B cell (primary cell): ENCODE measurements at places on chromosomes 13 and 19. TPM values are rescaled to one million over a fixed set of nuclear protein-coding genes. Genes with fewer than 3 reads are reported as not detected.

- DNase-seq = no peak
Measured at GRCh38 chr13:68145852-68146251, 915.7 kb upstream of the PCDH9 start.

GRCh38 chr19:49335784-49336481, 727 bp downstream of the CD37 start:
- no peak for DNase-seq

DNA sequence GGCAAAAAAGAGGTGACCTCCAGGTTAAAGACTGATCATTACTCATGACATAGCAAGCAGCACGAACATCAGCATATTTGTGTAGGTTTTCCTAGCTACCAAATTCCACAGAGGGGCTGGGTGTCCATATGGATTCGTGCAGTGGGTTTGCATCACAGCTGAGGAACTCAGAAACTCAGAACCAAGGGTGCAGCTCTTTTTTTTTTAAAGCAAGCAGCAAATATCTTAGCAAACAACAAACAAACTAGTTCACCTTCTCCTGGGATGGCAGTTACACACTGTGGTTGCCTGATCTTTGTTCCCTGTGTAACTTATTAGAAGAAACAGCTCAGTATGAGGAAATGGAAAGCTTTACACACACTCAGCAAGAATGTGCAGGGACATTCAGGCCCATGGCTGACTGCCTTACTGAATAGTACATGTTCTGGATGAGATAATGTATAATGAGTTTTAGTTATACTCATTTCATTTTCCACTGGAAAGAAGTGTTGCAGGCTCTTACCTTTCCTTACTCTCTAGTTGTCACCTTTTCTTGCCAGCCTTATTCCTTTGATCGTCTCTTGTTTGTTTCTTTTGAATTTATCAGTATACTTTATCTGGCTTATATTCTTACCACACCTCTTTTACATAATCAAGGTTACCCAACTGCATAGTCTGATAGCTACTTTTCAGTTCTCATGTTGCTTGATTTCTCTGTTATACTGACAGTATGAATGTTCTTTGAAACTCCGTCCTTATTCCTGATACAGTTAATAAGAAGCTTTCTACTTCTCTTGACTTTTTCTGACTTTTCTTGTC, 4.3 kb downstream of the NDFIP2 start:
- no peak for DNase-seq

DNA sequence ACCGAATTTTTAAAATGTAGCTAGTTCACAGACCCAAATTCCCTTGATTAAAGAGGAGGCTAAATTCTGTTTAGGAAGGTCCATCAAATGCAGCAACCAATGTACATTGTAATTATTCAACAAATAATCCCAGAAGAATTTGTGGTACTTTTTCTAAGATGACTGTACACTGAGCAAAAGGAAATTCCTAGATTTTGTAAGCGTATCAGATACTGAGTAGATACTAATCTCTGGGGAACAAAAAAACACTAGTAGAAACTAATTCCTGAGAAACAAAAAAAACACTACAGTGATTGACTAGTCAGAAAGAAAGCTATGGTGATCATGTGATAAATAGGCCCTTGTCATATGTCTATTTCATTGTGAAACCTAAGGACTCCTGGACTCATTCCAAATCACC, 246.1 kb downstream of the PCDH17 start:
- DNase-seq = no peak

The ANGPTL4 gene
- polyA plus RNA-seq = not detected in 2 replicates

DNA sequence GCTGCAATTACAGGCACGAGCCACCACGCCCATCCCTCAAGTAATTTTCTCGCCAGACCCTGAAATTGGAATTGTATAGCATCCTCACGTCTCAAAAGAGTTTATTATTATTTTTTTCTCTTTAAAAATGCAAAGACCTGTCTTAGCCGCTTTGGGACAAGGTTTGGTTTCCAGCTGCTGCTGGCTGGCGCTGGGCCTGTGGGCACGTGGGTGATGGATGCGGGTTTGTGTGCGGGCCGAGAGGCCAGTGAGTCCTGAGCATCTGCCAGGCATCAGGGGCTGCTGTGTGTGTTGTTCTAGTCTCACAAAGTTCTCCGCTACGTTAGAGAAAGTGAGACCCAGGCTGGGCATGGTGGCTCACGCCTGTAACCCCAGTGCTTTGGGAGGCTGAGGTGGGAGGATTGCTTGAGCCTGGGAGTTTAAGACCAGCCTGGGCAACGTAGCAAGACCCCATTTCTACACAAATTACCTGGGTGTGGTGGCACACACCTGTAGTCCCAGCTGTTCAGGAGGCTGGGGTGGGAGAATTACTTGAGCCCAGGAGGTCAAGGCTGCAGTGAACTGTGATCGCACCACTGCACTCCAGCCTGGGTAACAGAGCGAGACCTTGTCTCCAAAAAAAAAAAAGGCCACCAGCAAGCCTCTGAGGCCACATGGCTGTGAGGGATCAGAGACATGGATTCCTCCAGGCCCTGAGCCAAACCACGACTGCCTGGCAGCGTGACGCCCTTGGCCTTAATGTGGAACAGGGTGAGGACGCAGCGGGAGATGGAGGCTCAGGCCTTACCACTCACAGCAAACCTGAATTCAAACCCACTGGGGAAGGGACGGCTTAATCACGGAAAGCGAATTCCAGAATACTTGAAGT, 4.7 kb upstream of the TMPRSS9 start:
- no peak for DNase-seq

- DNase-seq = peak; percentile 30
Measured at GRCh38 chr13:28754698-28755545, 36.2 kb upstream of the SLC46A3 start.

- no peak for DNase-seq
Measured at GRCh38 chr19:15289673-15290072, 42.7 kb downstream of the BRD4 start.

GRCh38 chr19:29724102-29724641, 9.1 kb upstream of the C19orf12 start:
- DNase-seq = peak; percentile 32

The CYSLTR2 gene
- 0.09 and 0.36 TPM in 2 replicates for polyA plus RNA-seq

DNA sequence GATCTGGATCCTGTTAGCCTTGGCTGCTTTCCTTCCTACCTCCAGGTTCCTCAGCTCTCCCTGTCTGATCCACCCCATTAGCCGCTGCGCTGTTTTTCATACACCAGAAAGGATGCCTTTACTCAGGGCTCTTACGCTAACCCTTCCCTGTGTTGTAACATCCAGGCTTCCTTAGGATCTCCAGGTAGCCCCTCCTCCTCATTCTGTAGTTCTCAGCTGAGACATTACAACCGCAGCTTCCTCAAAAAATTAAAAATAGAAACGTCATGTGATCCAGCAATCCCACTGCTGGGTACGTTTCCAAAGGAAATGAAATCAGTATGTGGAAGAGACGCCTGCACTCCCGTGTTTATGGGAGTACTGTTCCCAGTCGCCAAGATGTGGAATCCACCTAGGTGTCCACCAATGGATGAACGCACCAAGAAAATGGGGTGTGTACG, 18.4 kb upstream of the MYADM start:
- no peak for DNase-seq

The OR10H3 gene
- polyA plus RNA-seq = not detected in 2 replicates

DNA sequence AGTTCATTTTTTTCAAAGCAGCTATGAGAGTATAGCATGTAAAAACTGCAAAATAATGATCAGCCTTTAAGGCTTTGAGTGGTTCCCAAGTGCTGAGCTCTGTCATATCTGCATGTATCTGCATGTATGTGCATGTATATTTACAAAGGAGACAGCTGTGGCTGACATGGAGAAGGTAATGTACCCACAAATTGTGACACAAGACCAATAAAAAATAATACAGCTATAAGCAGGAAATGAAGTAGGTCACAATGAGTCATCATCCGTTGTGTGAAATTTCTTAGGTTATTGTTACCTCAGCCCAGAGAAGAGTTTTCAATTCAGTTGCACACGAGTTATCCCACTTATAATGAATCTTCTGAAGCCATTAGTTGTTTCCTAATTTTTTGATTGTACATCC, 60.9 kb upstream of the MED4 start:
- no peak for DNase-seq

GRCh38 chr13:86591862-86592261, 792.6 kb upstream of the SLITRK6 start:
- DNase-seq = no peak

The GGN gene
- not detected in 2 replicates for polyA plus RNA-seq

The U2AF2 gene
- polyA plus RNA-seq = 275 and 300 TPM in 2 replicates

DNA sequence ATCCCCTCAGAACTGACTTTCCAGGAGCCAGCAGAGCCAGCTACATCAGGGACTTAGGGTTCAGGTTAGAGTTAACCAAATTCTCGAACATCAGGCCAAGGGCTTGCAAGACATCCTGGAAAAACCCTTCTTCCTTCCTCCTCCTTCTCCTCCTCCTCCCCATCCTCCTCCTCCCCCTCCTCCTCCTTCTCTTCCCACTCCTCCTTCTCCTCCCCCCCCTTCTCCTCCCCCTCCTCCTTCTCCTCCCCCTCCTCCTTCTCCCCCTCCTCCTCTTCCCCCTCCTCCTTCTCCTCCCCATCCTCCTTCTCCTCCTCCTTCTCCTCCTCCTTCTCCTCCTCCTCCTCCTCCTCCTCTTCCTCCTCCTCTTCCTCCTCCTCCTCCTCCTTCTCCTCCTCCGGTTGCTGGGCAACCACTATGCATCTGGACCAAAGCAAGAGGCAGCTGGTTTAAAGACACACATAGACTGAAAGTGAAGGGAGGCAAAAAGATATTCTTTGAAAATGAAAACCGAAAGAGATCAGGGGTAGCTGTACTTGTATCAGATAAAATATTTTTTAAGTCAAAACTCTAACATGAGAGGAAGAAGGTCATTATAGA, 5.9 kb upstream of the CCL25 start:
- DNase-seq = no peak

The SMAD9 gene
- not detected in 2 replicates for polyA plus RNA-seq

GRCh38 chr13:49627831-49628652, at the start of gene ARL11:
Gene ARL11 (plus strand): TSS chr13:49628507. CDS start chr13:49630448, 1,941 bp downstream.
- peak; percentile 88 for DNase-seq

GRCh38 chr19:51450730-51451307, 7.4 kb downstream of the SIGLEC8 start:
- no peak for DNase-seq

GRCh38 chr13:21395953-21396352, 63.1 kb downstream of the ZDHHC20 start:
- no peak for DNase-seq

The IFI30 gene
- 74.5 and 222 TPM in 2 replicates for polyA plus RNA-seq

The ADAT3 gene
- 5.3 and 6.1 TPM in 2 replicates for polyA plus RNA-seq

- no peak for DNase-seq
Measured at GRCh38 chr13:20499986-20500385, 25.7 kb downstream of the CRYL1 start.

The POU2F2 gene
- polyA plus RNA-seq = 125 and 170 TPM in 2 replicates

DNA sequence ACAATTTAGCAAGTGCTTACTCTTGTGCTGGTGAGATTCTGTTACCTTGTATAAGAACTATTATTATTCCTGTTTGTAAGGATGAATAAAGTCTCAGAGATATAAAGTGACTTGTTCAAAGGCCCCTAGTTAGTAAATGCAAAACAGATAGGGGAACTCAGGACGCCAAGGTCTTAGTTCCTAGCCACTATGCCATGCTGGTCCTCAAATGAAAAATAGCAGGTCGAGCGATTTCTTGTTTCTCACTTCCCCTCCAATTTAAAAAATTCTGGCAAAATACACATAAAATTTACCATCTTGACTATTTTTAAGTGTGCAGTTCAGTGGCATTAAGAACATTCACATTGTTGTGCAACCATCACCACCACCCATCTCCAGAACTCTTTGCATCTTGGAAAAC, 1.1 kb downstream of the TECR start:
- no peak for DNase-seq

DNA sequence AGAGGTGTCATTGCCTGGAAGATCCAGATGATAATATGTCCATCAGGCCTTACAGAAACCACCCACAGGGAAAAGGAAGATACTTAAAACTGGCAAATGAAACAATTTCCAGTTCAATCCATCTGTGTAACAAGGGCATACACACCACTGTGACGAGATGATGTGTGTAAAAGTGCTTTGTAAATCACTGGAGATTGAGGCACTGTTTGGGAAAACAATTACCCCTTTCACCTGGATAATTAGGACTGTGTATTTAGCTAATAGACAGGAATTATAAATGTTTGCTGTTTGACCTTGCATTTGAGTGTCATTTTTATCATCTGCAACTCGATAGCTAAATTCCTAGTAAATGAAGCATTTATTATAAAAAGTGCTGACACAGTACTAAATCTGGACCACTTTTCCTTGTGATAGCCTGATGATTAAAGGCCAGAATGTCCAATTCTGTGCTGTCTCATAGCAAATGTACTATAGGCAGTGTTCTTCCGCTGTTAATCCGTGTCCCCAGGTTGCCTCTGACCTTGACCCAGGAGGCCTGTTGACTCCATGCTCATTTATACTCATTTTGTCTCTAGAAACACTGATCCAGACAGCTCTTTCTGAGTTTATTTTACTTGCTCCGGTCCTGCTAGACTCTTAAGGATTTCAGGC, 105.8 kb downstream of the LACC1 start:
- no peak for DNase-seq

The LGALS7B gene
- not detected in 2 replicates for polyA plus RNA-seq

DNA sequence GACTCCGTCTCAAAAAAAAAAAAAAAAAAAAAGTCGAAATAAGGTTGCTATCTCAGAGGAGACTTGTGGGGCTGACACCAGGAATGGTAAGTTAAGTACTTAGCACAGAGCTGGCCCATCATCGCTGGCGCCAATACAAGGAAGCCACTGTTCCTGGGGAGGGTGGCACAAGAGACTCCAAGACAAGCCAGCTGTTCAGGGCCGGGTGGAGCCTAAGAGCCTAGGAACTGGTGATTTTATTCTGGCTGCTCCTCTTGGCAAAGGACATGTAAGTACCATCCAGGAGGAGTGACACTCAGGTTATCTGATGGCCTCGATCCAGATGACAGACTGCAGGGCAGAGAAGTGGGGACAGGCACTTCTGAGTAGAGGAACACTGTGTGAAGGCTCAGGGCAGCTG, 3.8 kb downstream of the ELOF1 start:
- no peak for DNase-seq

DNA sequence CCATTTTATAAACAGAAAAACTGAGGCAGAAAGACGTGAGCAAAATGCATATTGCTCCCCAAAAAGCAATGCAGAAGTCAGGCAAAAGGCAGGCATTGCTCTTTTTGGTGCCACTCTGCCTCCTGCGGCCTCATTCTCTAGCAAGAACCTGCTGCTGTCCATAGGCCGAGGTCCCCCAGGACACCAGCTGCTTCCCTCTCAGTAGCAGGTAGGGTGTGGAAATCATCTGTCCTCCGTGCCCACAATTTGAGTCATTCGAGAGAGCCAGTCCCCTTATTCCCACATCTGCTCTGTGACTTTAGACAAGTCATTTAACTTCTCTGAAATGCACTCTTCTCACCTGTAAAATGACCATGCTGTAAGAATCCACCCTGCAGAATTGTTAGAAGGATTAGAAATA, 50.0 kb downstream of the TNFRSF19 start:
- DNase-seq = no peak

The CPB2 gene
- not detected in 2 replicates for polyA plus RNA-seq

The CEACAM8 gene
- not detected in 2 replicates for polyA plus RNA-seq

- peak; percentile 45 for DNase-seq
Measured at GRCh38 chr19:1173159-1173844, 766 bp downstream of the SBNO2 start.

- peak; percentile 91 for DNase-seq
Measured at GRCh38 chr19:45075301-45076028, 813 bp downstream of the ZNF296 start.

- peak; percentile 83 for DNase-seq
Measured at GRCh38 chr13:30443957-30444404, 21.7 kb downstream of the UBE2L5 start.

GRCh38 chr13:36420437-36420891, 11.8 kb upstream of the CCNA1 start:
- DNase-seq = peak; percentile 76

- DNase-seq = no peak
Measured at GRCh38 chr13:30577401-30577852, 40.3 kb upstream of the USPL1 start.
